HT1080 (cell line): ENCODE measurements at places on chromosomes 1 and 21.
A peak's percentile ranks its signal among the peaks of the same experiment; 100 is the strongest.

GRCh38 chr1:94872771-94873495, 52.8 kb downstream of the SLC44A3 start:
- DNase-seq = no peak

DNA sequence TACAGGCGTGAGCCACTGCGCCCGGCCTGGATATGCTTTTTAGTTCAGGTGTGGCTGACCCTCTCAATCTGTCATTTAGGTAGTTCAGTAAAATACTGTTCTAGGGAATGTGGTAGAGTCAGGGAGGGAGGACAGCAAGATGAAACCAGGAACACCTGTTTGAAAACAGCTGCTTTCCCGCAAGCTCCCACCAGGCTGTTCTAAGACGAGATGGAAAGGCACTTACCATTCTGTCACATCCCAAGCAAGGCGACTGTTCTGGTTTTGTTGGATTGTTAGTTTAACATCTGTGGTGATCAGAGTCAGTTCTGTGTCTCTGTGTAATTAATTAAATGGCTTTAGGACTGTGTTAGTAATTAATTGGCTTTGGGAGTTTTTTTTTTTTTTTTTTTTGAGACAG, 2.9 kb downstream of the CHAF1B start:
- no peak for DNase-seq

DNA sequence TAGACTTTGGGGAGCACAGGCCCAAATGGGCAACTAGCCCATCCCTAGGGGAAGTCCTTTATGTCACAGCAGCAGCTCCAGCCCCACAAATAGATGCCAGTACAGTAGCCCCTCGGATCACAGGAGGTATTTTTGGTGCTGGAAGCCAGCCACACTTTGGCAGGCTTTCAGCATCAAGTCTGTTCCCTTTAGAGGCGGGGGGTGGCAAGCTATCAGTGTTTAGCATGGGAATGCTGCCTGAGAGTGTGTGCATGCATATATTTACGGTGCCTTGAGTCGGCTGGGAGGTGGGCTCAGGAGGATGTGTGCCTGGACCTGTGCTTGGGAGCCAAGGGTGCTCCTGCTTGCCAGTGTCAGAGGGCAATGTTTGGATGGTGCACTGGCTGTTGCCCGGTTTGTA, 3.5 kb upstream of the PLXNA2 start:
- DNase-seq = no peak

GRCh38 chr1:12618965-12619791, 1.2 kb upstream of the DHRS3 start:
- peak; percentile 81 for DNase-seq

- peak; percentile 25 for DNase-seq
These were observed 588 bp downstream of the NEXN start for GRCh38 chr1:77888781-77889642.

DNA sequence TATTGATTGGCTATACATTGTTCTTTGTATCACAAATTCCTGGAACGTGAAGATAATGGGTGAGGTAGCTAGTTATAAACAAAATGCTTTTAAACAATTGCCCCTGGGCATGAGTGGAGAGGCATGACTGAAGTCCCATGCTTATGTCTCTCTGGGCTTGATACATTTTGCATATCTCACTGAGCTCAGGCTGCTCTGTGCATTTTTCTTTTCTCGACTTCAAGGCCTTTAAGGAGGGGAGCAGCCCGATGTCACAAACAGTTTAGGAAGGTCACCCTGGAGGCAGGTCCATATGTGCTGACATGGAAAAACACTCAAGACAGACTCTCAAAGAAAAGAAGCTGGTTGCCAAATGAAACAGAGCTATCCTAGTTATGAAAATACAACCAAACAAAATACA, 80.1 kb upstream of the PUM1 start:
- DNase-seq = no peak

GRCh38 chr1:235954306-235955283, 87.9 kb upstream of the LYST start:
- no peak for DNase-seq

DNA sequence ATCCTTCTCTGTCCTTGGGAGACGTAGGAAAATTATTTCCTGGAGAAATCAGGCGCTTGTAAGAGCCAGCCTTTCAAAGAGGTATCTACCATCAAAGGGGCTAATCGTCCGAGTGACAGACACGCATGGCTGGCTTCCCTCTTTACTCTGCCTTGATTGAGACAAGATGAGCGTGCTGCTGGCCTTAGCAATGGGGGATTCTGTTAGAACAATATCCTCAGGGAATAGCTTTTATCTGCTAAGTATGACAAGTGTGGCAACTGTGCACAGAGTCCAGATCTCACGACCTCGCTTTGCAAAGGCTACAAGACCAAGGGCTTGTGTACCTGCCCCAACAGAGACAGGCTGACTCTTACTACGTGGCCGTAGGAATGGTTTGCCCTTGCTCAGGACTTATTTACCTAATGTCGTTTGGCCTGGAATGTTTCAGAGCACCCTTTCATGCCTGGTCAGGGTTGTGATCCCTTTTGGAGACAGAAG, 417.1 kb downstream of the KIF26B start:
- no peak for DNase-seq

DNA sequence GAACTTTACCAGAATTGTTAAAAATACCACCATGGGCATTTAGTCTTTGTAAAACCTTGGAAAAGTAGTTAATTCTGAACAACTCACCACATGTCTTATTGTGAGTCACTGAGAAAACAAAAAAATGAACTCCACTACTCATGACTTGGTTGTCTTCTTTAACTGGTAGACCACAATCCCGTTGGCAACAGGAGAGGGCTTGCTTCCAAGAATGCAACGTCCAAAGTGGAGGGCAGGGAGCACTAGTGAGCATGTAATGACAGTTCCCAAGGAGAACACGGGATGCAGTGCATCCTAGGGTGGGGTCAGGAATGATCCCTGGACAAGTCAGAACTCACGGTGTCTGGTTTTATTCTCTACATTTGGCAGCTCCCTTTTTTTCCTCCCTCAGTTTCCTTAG, 15.2 kb upstream of the HMCN1 start:
- DNase-seq = peak; percentile 93

GRCh38 chr21:25329227-25329825, 278.0 kb downstream of the MRPL39 start:
- peak; percentile 87 for DNase-seq

DNA sequence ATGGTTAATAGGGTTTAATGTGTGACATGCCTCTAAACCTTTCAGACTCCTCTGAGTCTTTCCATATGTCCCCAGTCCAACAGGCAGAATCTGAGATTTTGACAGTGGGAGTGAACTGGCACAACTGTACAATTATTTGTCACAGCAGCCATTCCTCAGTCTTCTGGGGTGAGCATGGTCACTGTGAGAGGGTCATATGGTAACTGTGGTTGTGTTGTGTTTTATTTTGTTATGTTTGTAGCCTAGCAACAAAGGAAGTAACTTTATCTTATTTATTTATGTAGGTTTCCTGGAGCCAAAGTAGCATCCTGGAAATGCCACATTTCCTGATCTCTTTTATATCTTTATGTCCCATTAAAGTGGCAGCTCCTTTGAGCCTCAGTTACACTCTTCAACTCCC, 1067.9 kb downstream of the TTLL7 start:
- DNase-seq = peak; percentile 24

DNA sequence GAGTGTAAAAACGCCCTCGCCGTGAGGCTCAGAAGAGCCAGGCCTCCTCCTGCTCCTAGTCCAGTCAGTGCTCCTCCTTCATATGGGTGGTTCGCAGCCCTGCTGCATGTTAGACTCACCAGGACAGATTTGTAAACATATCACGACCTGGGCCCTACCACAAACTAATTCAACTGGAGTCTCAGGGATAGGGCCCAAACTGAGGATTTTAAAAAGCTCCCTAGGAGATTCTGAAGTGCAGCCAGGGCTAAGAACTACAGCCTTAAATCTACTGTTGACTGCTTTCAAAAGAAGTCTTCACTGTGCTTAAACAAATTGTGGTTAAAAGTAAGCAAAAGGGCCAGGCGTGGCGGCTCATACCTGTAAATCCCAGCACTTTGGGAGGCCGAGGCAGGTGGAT, 57.0 kb downstream of the CAMTA1 start:
- DNase-seq = no peak

DNA sequence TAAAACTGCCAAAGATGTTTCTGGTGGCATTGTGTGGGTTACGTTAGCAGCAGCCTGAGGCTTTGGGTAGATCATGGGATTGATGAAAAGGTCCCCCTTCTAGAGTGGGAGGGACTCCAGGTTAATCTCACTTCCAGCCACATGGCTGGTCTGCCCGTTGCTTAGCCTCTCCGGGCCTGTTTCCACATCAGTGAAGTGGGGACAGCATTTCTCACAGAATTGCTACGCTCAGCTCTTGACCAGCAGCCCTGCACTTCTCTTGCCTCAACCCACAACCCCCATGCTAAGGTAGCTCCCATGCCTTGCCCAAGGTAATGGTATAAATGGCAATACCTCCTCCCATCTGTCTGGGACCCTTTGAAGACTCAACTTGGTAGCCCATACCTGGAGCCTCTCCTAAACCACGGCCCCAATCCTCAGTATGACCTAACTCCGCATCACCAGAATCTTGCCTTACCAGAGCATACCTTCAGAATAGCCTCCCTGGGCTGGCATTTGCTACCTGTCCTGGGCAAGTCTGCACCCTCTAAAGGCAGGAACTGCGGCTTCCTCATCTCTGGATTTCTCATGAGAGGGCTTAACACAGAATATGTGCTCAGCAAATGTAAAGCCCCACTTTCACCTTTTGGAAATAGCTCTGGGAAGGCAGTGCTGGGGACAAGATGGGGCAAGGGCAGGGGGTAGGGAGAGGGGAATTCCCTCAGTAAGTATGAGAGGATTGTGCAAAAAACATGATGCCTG, 10.9 kb upstream of the GUCA2A start:
- no peak for DNase-seq

DNA sequence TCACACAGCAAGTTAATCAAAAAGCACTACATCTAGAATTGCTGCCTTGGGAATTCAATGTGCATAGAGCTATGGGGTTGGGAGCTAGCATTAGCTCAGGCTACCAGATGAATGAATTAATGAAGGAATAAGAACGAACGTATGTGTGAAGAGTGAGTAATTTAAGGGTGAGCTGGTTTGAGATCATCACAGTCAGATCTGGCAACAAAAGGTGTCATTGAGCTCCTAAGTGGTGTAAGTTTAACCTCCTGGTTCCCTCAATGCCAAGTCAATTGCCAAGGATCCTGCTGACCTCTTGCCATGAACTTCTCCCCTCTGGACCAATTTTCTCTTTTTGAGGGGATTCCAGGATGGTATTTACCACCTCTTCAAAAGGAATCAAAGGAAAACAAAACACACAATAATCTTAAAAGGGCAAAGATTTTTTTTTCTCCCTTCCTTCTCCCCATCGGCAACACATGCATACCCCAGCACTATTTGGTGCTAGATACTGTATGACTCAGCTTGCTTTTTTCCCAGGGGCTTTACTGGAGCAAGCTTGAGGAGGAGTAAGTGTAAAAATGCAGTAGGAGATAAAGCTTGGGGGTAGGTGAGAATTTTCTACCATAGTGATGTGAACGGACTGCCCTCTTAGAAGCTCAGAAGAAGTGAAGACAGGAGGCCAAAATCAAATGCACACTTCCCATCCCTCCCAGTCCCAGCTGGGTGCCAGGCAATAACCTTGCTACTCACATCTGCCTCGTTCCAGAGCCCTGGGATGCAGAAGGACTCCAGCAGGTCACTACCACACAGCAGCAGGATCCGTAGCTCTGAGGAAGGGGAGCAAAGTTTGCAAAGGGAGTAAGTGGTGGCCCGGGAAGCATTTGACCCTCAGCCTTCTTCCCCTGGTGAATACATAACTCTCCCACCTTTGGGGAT, 92.0 kb downstream of the LAMC2 start:
- peak; percentile 72 for DNase-seq

DNA sequence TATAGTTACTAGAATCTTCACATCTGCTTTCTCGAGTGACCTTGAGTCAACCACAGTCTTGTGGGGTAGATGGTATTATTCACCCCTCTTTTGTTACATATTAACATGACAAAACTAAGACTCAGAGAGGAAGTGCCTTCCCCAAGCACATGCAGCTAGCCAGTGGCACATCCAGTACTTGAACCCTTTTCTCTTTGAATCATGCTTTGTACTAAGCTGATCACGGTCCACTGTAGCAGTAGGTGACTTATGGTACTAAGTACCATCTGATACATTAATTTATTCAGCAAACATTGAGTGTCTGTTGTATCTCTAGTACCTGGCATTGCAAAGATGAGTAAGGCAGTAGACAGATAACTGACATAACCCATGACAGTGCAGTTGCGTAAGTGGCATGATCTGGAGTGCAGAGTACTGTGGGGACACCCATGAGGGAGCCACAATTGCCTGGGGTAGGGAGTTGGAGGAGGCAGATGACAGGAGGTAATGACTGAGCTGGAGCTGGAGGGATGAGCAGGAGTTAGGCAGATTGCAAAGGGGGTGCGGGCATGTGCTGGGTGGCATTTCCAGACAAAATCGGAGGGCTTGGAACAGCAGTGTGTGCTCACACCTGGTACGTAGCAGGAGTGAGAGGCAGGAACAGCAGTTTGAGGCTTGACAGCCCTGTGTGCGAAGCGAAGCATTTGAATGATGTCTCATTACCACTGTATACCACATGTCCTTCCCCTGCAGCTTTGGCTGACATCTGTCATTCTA, 29.8 kb downstream of the UCK2 start:
- DNase-seq = peak; percentile 47

DNA sequence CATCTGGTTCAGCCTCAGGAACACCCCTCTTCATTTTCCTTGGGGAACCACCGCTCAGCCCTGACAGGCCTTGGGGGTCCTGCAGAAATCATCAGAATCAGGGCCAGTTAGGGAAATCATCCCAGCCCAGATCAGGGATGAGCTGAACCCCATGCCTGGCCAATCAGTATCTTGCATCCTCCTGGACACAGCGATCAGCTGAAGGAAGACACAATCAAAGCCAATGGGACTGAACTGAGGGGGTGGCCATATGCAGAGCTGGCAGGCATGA, 395.4 kb downstream of the MATN1 start:
- DNase-seq = no peak

DNA sequence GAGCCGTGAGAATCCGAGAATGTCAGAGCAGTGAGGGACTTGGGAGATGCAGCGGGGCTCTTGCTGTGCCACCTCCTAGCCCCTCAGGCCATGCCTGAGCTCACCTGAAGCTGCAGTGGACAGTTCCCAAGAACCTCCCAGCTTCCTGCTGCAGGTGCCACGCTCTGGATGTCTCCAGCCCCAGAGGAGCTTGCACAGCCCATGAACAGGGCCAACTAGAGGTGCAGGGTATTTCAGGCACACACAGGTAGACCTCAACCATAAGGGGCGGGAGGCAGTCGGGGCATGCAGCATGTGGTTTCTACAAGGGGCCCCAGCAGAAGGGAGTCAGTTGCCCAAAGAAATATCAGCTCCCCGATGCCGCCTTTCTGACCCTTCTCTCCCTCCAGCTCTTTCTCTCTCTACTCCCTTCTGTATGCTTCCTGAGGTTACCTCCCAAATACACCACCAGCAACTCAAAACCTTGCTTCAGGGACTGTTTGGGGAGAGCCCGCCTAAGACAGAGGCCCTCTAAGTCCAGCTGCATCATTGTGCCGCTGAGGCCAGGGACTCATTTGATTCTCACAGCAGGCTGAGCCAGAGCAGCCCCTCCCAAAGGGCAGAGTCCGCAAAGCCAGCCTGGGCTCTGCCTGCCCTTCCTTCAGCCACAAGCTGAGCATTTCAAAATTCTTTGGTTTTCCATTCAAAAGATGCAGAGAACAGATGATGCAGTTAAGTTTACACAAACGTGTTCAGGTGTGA, 209.8 kb downstream of the MATN1 start:
- no peak for DNase-seq
